ENCODE measurements at places on chromosomes 12 and 14.
A peak's percentile ranks its signal among the peaks of the same experiment; 100 is the strongest.

DNA sequence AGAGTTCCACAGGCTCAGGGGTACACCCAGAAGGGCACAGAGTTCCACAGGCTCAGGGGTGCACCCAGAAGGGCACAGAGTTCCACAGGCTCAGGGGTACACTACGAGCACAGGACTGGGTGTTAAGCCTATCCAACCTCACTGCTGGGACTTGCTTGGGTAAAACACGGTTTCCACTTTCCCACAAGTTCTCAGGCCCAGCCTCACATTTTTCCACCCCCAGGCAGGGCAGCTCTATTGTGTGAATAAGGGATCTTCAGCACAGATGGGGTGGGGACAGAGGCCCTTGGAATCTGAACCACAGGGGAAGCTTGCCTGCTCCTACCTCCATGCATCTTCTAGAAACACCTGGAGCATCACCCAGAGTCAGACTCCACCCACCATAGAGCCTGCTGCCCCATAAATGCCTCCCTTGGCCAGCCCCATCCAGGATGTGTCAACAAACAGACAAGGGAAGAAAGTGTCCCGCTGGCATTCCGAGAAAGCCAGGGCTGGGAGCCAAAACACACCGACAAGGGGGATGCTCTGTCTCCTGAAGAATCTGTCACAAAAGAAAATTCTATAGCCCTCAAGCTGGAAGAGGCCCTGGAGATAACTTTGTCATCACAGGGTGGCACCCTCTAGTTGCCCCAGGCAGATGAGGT lies 4.8 kb downstream of the CRACR2A start:
- DNase-seq, result no peak

- no peak for DNase-seq
These were observed 43.3 kb upstream of the ISM2 start for GRCh38 chr14:77541905-77542304.

DNA sequence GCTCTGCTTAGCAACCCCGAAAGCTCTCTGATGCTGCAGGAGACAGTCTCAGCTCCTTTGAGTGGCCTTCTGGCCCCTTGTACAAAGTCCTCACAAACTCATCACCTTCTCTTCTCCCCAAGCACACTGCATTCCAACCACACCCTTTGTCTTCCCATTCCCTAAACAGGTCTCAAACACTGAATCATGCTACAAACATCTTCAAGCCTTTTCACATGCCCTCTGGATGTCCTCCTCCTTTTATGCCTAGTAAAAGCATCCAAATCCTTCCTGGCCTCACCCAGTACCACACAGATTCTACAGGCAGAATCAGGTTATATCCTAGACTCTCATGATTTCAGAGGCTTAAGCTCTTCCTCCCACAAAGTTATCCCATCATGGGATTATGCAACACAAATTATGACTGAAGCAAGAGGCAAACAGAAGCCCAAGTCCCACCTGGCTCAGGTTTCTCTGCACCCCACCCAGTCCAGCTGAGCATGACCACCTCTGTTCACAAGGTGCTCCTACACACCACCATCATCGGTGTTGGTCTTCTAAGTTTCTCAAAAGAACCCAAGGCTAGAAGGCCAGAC lies 61.4 kb upstream of the PCED1B start:
- no peak for DNase-seq

GRCh38 chr14:66045572-66046021 lies 440.6 kb upstream of the CCDC196 start:
- DNase-seq, result no peak

GRCh38 chr12:51199366-51199945 lies 18.4 kb downstream of the POU6F1 start:
- DNase-seq, result no peak

DNA sequence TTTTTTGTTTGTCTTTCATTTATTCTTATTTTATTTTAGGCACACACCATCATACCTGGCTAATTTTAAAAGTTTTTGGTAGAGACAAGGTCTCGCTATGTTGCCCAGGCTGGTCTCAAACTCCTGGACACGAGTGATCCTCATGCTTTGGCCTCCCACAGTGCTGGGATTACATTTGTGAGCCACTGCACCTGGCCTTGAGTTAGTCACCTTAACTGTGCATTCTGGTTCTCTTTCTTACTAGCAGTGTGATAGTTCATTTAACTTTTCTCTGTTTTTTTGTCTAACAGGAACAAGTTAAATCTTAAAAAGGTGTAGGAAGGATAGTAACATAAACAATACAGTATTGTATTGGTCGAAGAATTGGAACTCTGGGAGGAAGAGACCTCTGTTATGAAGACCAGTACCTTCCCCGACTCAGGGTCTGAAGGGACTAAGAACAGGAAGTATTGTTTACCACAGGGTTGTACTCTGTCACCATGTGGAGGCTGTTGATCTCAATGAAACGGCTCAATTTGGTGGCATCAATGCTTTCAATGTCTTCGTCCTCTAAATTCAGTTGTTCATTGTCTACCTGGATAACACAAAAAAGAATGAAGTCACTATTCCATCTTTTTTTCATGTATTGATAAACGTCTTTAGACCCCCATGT lies 17.7 kb downstream of the ERP27 start:
- no peak for DNase-seq

DNA sequence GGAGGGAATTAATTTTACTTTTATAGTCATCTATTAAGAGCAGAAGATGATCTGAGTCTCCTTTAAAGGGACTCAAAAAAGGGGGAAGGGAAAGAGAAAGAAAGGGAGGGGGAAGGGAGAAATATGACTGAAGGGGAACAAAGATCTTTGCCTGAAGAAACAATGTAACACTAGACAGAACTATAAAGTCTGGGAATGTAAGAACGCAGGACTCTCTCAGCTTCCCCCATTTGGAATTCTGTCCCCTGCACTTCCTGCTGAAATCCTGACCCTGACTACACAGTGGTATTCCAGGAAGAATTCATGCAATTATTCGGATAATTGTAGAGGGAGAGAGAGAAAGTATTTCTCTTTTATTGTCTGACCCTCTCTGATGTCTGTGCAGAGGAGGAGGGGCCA lies 8.6 kb upstream of the HOXC11 start:
- DNase-seq, result peak; percentile 50

- no peak for DNase-seq
These were observed 2.5 kb downstream of the KCNH3 start for GRCh38 chr12:49541140-49541861.

DNA sequence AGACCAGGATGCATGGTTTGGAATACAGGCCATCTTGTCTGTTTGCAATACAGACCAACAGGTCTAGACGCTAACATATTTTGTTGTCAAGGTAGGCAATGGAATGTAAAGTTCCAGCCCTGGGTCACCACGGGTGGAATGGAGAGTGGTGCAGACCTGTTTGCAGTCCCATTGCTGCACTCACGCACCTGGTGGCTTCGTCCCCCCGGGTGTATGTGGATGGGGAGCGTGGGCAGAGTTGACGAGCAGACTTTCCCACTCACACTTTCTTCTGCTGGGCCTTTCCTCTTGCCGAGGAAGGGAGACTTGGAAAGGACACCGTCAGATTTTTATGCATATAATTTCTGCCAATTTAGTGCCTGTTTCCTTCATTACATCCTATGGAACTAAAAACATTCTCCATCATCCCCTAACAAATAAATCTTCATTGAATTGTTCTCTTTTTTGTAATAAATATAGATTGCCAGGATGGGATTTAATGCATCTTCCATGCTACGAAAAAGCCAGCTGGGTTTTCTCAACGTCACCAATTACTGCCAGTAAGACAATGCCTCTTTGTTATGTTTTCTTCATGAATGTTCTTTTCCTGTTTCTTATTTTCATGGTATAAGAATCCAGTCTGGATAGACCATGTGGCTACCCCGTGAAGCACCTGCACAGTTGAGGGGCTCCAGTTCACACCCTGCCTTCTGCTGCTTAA lies 15.2 kb downstream of the DCAF4 start:
- DNase-seq, result no peak

GRCh38 chr12:103386451-103386850 lies 109.3 kb downstream of the C12orf42 start:
- DNase-seq, result no peak

DNA sequence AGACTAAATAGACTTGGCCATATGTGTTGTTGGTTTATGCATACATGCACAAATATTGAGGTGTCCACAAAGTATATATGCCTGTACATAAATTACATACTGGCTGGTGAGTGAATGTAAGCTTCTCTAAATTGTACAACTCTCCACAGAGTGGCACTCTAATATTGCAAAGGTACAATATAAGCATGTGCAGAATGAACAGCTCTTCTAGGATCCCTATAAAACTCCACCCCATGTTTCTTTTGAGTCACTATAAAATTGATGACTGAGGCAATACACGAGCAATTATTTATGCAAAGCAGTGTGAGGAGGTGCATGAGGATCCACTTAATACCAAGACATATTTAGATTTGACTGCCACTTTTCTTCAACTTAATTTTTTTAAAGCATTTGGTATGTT lies 172.2 kb downstream of the NAV3 start:
- DNase-seq, result peak; percentile 27

GRCh38 chr12:46518729-46519128 lies 146.2 kb upstream of the SLC38A2 start:
- DNase-seq, result no peak

- DNase-seq, result no peak
These were observed 12.5 kb downstream of the FGF6 start for GRCh38 chr12:4432878-4433744.

GRCh38 chr12:76508128-76508980 lies 51.2 kb downstream of the OSBPL8 start:
- DNase-seq, result no peak

GRCh38 chr12:124780336-124780735 lies 83.3 kb downstream of the SCARB1 start:
- no peak for DNase-seq

- no peak for DNase-seq
These were observed 39.2 kb upstream of the PLXNC1 start for GRCh38 chr12:94109160-94109559.

- DNase-seq, result no peak
These were observed 15.9 kb downstream of the TAOK3 start for GRCh38 chr12:118356809-118357256.

DNA sequence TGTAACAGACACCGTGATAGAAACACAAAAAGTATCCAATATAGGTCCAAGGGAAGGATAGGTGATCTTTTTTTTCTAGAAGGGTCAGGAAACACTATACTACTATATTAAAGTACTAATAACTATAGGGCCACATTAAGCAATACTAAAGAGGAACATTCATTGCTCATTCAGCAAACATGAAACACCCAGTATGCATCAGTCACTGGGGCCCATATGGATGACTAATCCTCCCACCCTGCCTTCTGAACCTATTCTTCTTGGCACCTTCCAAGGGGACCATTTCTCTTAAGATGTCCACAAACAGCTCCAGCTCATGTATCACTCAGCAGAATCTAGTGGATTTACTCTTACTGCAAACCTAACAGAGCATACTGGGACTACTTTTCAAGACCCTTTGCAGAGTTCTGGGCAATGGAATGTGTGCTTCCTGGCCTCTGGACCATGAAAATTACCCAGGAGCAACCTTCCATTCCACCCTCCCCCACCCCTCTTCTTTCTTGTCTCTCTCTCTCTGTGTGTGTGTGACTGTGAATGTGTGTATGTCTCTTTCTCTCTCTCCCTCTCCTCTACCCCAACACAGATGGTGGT lies 187.9 kb downstream of the EPS8 start:
- DNase-seq, result no peak

GRCh38 chr14:30994681-30995620 lies 30.5 kb upstream of the AP4S1 start:
- no peak for DNase-seq

DNA sequence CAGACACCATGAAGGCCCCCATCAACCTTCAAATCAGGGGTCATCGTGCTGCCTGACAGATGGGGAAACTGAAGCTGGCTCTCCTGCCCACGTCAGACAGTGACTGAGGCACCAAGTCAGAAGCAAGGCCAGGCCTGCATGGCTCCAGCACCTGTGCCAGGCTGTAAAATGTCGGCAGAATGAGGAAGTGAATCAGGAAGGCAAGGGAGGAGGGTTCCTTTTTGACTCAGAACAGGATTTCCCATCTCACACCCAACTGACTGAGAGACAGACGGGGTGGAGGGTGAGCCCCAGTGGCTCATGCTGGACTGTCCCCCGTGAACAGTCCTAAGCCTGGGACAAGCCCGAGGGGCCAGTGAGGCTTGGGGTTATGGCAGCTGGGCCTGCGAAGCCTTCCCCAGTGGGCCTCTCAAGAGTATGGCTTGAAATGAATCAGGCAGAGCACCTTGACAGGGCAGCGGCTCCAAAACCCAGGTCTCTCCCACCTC lies 20.9 kb downstream of the SYNE3 start:
- no peak for DNase-seq

DNA sequence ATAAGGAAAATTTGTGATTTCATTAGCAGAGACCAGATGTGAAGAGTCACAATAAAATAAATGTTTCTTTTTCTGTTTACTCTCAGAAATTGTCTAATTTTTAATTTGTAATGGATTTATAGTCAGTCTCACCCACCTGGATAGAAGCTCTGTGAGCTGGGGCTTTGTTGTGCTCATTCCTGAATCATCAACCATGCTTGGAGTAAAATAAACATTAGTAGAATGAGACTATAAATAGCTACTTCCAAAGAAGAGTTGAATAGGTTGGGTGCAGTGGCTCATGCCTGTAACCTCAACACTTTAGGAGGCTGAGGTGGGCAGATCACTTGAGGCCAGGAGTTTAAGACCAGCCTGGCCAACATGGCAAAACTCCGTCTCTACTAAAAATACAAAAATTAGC lies 185.3 kb upstream of the FBXO33 start:
- DNase-seq, result no peak

- DNase-seq, result peak; percentile 75
These were observed 1.4 kb upstream of the GLRX5 start for GRCh38 chr14:95533391-95533821.

DNA sequence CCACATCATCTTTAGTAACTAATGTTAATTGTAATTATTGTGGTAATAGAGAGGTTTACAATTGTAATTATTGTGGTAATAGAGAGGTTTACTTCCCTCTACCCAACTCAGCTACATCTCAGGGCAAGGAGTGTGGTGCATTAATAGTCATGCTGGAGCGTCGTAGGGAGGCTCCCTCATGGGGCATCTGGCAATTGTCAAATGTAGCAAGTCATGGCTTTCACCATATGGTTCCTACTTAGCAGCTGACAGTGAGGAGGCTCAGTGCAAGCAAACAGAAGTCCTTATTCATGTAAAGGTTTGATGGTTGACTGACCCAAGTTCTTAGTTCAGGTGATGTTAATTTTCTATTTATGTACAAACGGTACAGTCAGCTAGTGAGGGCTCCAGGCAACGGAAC lies 1012.0 kb downstream of the FLRT2 start:
- no peak for DNase-seq

- no peak for DNase-seq
These were observed 198.5 kb downstream of the STXBP6 start for GRCh38 chr14:24851406-24851805.

GRCh38 chr14:21026988-21027315 lies 2.1 kb upstream of the NDRG2 start:
- DNase-seq, result no peak

Measured in DMS79 treated with DMSO at 0.1 percent for 48 hours (cell line).